ENCODE measurements at places on chromosomes 13 and 19. TPM values are rescaled to one million over a fixed set of nuclear protein-coding genes. Genes with fewer than 3 reads are reported as not detected.

ZNF749 gene
- 10.8 TPM for total RNA-seq

CEACAM16 gene
- total RNA-seq: under 0.01 TPM

KLK3 gene
- not detected for total RNA-seq

SULT2A1 gene
- total RNA-seq: not detected

CCDC70 gene
- not detected for total RNA-seq

FGF9 gene
- total RNA-seq: 0.64 TPM

GJB6 gene
- not detected for total RNA-seq

BEST2 gene
- not detected for total RNA-seq

VMAC gene
- 5.2 TPM for total RNA-seq

ZNF497 gene
- 0.32 TPM for total RNA-seq

ZNF439 gene
- 2.6 TPM for total RNA-seq

ZNF491 gene
- total RNA-seq: 2.2 TPM

C19orf81 gene
- not detected for total RNA-seq

CEACAM6 gene
- total RNA-seq: not detected

SERP2 gene
- 5.5 TPM for total RNA-seq

COMMD6 gene
- 36.4 TPM for total RNA-seq

GPI gene
- 111 TPM for total RNA-seq

FBXO17 gene
- 29.0 TPM for total RNA-seq

RAB3A gene
- total RNA-seq: 0.97 TPM

CABP5 gene
- not detected for total RNA-seq

CGB5 gene
- not detected for total RNA-seq

PLD3 gene
- total RNA-seq: 152 TPM

RYR1 gene
- under 0.01 TPM for total RNA-seq

ZNF560 gene
- 0.86 TPM for total RNA-seq

VSTM2B gene
- not detected for total RNA-seq

ZNF823 gene
- total RNA-seq: 5.6 TPM

ZNF546 gene
- total RNA-seq: 3.9 TPM

ZNF528 gene
- 21.3 TPM for total RNA-seq

ADAMTSL5 gene
- 6.9 TPM for total RNA-seq

SMARCA4 gene
- 92.1 TPM for total RNA-seq

SPATA13 gene
- 19.9 TPM for total RNA-seq

MEIOSIN gene
- not detected for total RNA-seq

C19orf67 gene
- total RNA-seq: not detected

EGLN2 gene
- 76.0 TPM for total RNA-seq

PVR gene
- total RNA-seq: 114 TPM

KLF12 gene
- total RNA-seq: 12.6 TPM

KEAP1 gene
- total RNA-seq: 60.5 TPM

TEAD2 gene
- total RNA-seq: 37.6 TPM

CNN1 gene
- 148 TPM for total RNA-seq

NTF4 gene
- not detected for total RNA-seq

COL5A3 gene
- total RNA-seq: 10.6 TPM

PTGIR gene
- total RNA-seq: 5.5 TPM

NCAN gene
- not detected for total RNA-seq

ZNF160 gene
- 31.1 TPM for total RNA-seq

PSG1 gene
- total RNA-seq: 11.2 TPM

NLRP13 gene
- total RNA-seq: not detected

CD177 gene
- 0.32 TPM for total RNA-seq

PODNL1 gene
- 2.6 TPM for total RNA-seq

GDF15 gene
- 49.9 TPM for total RNA-seq

OR7C1 gene
- not detected for total RNA-seq

PCDH9 gene
- total RNA-seq: 9.9 TPM
